ENCODE measurements at places on chromosomes 4 and X. TPM values are rescaled to one million over a fixed set of nuclear protein-coding genes. Genes with fewer than 3 reads are reported as not detected.

The LINC00632 gene
- total RNA-seq, result 6.4 TPM

The NEIL3 gene
- 10.3 TPM for total RNA-seq

The LRP2BP gene
- total RNA-seq, result 0.56 TPM

The SRPX gene
- 39.2 TPM for total RNA-seq

The PSAPL1 gene
- total RNA-seq, result not detected

The DGKK gene
- total RNA-seq, result not detected

The RNF128 gene
- 4.8 TPM for total RNA-seq

The PRSS12 gene
- total RNA-seq, result 62.2 TPM

The RIPPLY1 gene
- total RNA-seq, result not detected

The SRPK3 gene
- total RNA-seq, result 0.36 TPM

The OTOP1 gene
- total RNA-seq, result not detected

The GCNA gene
- total RNA-seq, result 0.90 TPM

The C4orf36 gene
- total RNA-seq, result 0.28 TPM

The CLGN gene
- total RNA-seq, result 0.36 TPM

The PALLD gene
- total RNA-seq, result 112 TPM

The EREG gene
- 0.36 TPM for total RNA-seq

The MND1 gene
- total RNA-seq, result 3.3 TPM

The LUZP4 gene
- not detected for total RNA-seq

The TMPRSS11B gene
- not detected for total RNA-seq

The NPY5R gene
- total RNA-seq, result not detected

The RAB40AL gene
- 0.28 TPM for total RNA-seq

The LRRC66 gene
- 0.18 TPM for total RNA-seq

The GJB1 gene
- total RNA-seq, result not detected

The ANK2 gene
- total RNA-seq, result 5.3 TPM

The GDPD2 gene
- not detected for total RNA-seq

The IBSP gene
- not detected for total RNA-seq

The HSFX4 gene
- not detected for total RNA-seq

The BANK1 gene
- total RNA-seq, result under 0.01 TPM

The OTUD6A gene
- not detected for total RNA-seq

The RAI2 gene
- total RNA-seq, result not detected

The HGFAC gene
- total RNA-seq, result not detected

The PABPC1L2B gene
- total RNA-seq, result not detected

The GABRB1 gene
- 16.1 TPM for total RNA-seq

The GAGE12J gene
- not detected for total RNA-seq

The EGFL6 gene
- total RNA-seq, result not detected

The HPGDS gene
- total RNA-seq, result not detected

The CCKAR gene
- not detected for total RNA-seq

The LEF1 gene
- 0.56 TPM for total RNA-seq

The SNCA gene
- 0.56 TPM for total RNA-seq

The EDA gene
- under 0.01 TPM for total RNA-seq

The COL4A6 gene
- 0.28 TPM for total RNA-seq

The SLITRK2 gene
- not detected for total RNA-seq

The AR gene
- total RNA-seq, result 4.7 TPM

The MAGEA1 gene
- total RNA-seq, result not detected

The DNAAF6 gene
- not detected for total RNA-seq

Data from IMR-90 (cell line).